ENCODE measurements at places on chromosomes 2 and 18.

DNA sequence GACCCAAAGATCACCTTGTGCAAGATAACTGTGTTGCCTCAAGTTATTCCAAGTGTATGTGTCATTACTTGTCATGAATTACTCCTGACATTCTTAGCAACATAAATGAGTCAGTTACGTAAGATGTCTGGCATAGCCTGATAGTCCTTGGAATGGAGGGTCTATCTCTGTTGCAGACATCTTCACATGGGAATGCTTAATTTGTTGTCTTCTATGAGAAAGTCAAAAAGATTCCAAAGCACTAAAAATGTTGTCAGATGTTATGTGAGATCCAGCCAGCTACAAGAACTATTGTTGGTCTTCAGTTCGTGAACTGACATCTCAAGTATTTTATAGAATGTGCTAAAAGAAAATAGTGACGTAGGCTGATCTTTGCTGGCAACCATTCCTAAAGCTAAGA lies 178.2 kb upstream of the RASGRP3 start:
- peak; percentile 96 for DNase-seq

DNA sequence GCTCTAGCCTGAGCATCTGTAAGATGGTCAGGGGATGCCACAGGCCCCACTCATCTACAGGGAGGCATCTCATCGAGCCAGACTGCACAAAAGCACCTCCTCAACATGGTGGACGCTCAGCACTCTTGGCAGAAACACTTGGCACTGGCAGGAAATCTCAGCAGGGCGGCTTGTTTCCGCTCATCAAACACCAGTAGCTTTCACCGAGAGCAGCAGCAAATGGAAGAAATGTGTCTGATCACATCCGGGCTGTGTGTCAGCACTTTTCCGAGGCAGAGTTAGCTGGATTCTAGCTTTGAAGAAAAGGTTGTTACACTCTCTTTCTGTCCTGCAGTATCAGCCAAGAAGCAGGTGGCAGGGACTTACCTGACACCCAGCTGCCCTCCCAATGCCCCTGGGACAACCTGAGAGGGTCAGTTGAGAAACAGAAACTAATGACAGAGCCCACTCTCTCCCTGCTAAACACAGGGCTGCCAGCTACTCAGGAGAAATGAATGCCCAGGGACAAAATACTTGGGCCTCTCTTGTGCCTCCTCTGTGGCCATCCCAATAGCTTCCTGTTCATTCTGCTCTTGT lies 68.9 kb upstream of the FZD7 start:
- peak; percentile 26 for DNase-seq

GRCh38 chr2:37582481-37583220 lies 88.8 kb downstream of the CDC42EP3 start:
- DNase-seq: peak; percentile 46

DNA sequence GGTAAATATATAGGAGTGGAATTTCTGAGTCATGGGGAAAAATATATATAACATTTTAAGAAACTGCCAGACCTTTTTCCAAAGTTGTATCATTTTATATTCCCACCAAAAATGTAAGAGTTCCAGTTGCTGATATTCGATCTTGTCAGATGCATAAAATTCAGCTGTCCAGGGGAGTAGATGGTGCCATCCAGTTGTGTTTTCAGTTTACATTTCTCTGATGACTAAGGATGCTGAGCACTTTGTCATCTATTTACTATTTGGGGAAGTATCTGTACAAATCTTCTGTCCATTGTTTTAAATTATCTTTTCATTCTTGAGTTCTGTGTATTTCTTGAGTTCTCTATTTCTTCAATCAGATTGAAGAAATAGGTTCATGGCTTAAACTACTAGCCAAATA lies 126.1 kb downstream of the RTN4 start:
- no peak for DNase-seq

GRCh38 chr2:62713837-62714236 lies 8.3 kb downstream of the EHBP1 start:
- DNase-seq: no peak

DNA sequence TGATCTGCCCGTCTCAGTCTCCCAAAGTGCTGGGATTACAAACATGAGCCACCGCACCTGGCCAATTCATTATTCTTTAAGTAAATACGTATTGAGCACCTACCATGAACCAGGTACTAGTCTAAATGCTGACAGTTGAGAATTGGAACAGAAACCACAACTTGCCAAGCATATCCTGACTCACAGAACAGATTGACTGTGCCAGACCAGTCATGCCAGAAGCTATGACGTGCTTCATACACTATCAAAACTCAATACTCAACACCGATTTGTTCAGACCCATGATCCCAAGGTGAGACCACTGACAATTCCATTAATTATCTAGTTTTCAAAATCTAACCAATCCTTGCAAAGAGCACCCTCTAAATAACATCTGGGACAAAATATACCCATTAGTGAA lies 148.6 kb downstream of the B3GNT2 start:
- DNase-seq: no peak

DNA sequence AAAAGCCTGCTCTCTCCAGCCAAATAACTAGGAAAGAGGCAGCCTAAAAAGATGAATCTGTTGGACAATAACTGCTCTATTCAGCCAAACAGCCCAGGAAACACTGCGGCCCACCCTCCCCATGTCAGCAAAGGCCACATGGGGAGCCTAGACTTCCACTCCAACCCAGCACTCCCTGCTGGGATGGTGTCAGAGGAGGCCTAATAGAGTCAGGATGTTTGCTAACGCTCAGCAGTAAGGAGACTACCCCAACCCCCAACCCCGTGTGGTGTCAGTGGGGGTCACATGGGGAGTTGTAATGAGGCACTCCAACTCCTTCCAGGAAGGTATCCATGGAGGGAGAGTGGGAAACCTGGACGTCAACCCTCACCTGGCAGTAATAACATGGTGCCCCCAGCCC lies 41.6 kb downstream of the ZBTB7C start:
- DNase-seq: no peak

DNA sequence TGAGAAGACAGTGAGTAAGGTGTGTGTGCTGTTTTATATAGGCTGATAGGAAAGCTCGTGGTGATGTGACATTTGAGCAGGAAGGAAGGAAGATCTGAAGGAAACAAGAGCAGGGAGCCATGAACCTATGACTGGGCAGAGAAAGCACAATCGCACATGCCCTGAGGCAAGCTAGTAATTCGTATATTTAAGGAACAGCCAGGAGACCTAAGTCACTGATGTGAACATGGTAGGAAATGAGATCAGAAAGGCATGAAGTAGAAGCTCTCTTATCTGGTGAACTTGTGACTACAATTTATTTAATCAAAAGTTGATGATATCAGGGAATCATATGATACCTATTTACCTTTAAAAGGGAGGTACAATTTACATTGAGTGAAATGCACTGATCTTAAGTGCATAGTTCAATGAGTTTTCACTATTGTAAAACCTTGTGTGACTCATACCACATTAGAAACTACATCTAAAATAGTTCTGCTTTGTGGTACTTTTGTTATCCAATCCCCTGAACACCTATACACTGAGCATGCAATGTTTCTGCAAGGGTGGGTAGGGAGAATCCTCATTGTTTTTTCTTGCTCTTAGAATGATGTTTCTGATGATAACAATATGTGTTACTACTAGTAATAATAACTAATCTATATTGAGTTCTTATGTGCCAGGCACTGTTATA lies 67.5 kb downstream of the GALNT13 start:
- no peak for DNase-seq

DNA sequence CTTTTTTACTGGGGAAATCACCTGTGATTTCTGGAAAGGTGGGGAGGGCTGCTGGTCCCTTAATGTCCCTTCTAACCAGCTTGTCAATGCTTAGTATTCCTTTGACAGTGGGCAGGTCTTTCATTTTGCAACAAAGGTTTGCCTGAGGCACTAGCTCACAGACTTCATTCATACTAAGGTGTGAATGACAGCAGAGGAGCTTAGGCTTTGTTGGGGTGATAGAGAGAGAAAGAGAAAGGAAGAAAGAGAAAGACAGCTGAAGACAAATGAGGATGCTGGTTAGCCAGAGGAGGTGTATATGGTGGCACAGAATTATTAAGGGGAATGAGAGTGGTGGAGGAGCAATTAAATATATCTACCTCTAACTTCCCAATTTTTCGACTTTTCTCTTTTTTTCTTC lies 28.9 kb upstream of the GTF2A1L start:
- no peak for DNase-seq

- DNase-seq: no peak
Measured at GRCh38 chr2:162748566-162749215, 89.9 kb downstream of the KCNH7 start.

Measured in EH (cell line).